ENCODE measurements at places on chromosomes 6 and 20. TPM values are rescaled to one million over a fixed set of nuclear protein-coding genes. Genes with fewer than 3 reads are reported as not detected.

Gene FILIP1
- 0.05 TPM for total RNA-seq

- no peaks in the 10 kb centered on the region for H3K4me1 ChIP-seq
- H3K27me3 ChIP-seq: peaks cover 64% of the 10 kb centered on the region
- DNase-seq: no peak
- H3K36me3 ChIP-seq: no peaks in the 10 kb centered on the region
- H3K27ac ChIP-seq: no peak overlapping the region
- no peak overlapping the region for H3K4me3 ChIP-seq
These were observed 119.6 kb downstream of the KIF13A start for GRCh38 chr6:17867880-17868279.

- H3K27ac ChIP-seq: peak overlapping the region; percentile 28
- H3K36me3 ChIP-seq: peaks cover 7% of the 10 kb centered on the region
- DNase-seq: no peak
- peak overlapping the region; percentile 86 for H3K4me3 ChIP-seq
These were observed 1.4 kb upstream of the NRN1 start for GRCh38 chr6:6008089-6008647.

Gene FOXS1
- not detected for total RNA-seq

Gene FAM229B
- total RNA-seq: 3.3 TPM

DNA sequence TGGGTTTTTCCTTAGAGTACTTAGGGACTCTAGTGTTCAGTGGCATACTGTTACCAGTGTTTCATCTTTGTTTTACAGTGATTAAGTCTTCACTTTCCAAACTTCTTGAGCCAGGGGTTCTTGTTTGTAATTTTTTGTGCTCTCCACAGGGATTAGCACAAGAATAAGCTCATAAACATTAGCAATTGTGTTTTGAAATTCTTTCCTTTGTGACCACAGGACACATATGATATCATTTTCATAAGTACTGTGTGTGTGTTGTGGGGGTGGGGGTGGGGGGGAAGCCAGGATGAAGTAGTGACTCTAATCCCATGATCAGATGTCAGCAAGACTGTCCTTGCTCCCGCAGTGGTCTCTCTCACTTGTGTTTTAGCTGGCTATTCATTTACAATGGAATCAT is 101.5 kb upstream of the SCP2D1 start:
- DNase-seq: no peak
- H3K4me3 ChIP-seq: no peak overlapping the region
- H3K27ac ChIP-seq: no peak overlapping the region
- H3K27me3 ChIP-seq: no peaks in the 10 kb centered on the region

DNA sequence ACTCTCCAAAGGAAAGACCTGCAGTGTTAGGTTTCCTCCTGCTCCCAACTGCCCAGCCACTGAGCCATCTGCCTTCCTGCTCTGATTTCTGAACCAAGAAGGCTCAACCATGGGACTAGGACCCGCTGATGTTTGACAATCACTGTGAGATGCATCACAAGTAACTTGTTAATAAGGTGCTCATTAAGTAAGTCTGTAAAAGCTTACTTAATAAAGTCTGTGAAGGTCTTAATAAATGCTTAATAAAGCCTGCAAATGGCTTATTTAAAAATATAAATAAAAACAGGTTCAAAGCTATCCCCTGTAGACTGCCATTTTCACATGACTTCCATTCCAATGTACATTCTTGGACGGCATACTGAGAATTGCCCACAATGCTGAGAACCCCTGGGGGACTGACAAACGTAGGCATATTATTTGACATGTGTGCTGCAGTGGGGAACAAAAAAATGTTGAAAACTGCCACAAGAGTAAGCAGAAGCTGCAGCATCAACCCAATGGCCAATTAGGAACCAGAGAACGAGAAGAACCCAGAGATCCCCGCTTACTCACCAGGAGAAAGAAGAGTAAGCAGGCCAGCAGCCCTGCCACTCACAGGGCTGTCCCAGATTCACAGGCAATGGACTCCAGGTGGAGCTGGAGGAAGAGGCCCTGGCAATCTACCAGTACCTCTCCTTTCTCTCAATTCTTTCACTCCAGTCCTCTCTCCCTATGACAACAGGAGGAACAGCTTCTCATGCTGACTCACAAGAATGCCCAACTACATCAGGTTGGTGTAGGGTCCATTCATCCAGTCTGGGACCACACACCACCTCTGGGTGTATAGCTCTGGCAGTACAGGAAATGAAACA is 19.5 kb downstream of the KIF13A start:
- H3K4me1 ChIP-seq: no peaks in the 10 kb centered on the region
- no peaks in the 10 kb centered on the region for H3K36me3 ChIP-seq
- DNase-seq: no peak
- no peak overlapping the region for H3K4me3 ChIP-seq
- H3K27ac ChIP-seq: no peak overlapping the region

GRCh38 chr6:135180542-135181332 is at the start of gene MYB:
TSS of gene MYB (plus strand) at chr6:135181308. CDS start at chr6:135181514, 206 bp downstream.
- H3K4me3 ChIP-seq: peak within 1 kb of the TSS; percentile 82
- peak within 1 kb of the TSS; percentile 95 for H3K27ac ChIP-seq
- peaks cover 12% of the 10 kb centered on the region for H3K36me3 ChIP-seq

Data from activated T-cell treated with anti-CD3 and anti-CD28 coated beads, Interleukin-2, amount 50 U/mL, for 72 hours (primary cell).